ENCODE measurements at places on chromosomes 2 and 18.

- DNase-seq, result no peak
Measured at GRCh38 chr18:25121442-25121841, 230.5 kb downstream of the ZNF521 start.

- peak; percentile 13 for DNase-seq
Measured at GRCh38 chr2:202014318-202014717, 19.3 kb upstream of the FZD7 start.

- no peak for DNase-seq
Measured at GRCh38 chr18:49193897-49194296, 243.1 kb upstream of the SMAD7 start.

GRCh38 chr2:218988164-218988563 lies 3.2 kb upstream of the FEV start:
- DNase-seq, result no peak

- no peak for DNase-seq
Measured at GRCh38 chr2:49178656-49179055, 24.3 kb upstream of the FSHR start.

DNA sequence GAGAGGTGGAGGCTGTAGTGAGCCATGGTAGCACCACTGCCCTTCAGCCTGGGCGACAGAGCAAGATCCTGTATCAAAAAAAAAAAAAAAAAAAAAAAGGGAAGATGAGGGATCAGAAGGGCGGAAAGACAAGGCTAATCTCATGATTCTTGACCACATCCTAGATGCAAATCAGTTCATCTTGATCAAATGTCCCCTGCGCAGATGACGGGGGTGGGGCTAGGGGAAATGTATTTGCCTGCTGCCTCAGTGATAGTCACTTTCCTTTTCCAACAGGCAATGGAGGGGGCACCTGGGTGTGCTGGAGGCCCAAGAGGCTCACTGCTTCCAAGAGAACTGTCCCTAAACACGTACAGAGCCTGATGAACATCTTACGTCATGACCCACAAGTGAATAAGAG lies 3.7 kb upstream of the EMILIN2 start:
- no peak for DNase-seq

DNA sequence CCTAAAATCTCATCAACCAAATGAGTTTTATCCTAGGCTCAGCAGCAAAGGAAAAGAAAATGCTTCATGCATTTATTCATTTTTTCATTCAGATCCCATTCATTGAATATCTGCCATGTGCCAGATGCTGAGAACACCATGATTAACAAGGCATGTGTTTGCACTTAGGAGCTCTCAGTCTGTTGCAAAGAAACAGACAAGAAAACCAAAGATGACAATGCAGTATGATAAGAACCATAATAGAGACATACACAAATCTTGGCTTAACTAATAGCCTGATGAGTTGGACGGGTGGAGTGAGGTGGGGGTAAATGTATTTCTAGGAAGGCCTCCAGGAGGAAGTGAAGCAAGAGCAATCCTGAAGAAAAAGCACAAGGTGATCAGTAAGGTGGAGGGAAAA lies 177.8 kb upstream of the SCN7A start:
- peak; percentile 84 for DNase-seq

DNA sequence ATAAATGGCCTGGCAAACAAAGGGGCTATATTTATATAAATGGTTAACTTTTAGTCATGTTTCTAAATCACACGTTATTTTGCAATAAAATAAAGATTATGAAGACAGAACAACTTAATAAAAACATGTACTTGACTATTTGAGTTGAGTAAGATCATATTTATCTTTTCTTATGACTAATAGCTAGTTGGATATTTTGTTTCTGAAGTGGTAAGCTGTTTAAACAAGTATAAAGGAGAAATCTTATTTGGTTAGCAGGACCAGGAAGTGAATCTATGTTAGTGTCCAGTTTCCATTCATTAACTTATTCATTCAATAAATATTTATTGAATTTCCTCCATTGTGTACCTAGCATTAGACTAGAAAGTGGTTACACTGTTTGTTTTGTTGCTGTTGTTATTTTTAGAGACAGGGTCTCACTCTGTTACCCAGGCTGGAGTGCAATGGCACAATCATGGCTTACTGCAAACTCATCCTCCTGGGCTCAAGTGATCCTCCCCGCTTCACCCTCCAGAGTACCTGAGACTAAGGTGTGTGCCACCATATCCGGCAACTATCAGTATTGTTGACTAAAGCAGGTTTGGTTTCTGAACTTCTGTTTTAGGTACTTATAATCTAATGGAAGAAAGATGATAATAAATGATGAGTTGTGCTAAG lies 312.6 kb downstream of the DPP10 start:
- no peak for DNase-seq

DNA sequence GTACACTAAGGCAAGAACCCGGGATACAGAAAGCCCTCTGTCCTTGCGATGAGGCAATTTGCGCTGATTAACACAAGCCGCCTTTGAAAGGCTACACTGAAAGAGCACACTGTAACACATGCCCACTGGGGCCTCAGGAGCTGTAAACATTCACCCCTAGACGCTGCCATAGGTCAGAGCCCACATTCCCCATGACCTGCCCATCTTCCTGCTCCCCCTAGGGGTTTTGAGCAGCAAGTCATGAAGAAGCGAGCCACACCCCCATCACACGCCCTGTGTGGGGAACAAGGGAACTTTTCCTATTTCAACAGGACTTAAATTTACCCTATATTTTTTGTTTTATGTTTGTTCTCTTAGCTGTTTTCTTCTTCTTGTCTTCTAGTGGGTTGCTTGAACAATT lies 47.8 kb upstream of the SLC4A10 start:
- no peak for DNase-seq

DNA sequence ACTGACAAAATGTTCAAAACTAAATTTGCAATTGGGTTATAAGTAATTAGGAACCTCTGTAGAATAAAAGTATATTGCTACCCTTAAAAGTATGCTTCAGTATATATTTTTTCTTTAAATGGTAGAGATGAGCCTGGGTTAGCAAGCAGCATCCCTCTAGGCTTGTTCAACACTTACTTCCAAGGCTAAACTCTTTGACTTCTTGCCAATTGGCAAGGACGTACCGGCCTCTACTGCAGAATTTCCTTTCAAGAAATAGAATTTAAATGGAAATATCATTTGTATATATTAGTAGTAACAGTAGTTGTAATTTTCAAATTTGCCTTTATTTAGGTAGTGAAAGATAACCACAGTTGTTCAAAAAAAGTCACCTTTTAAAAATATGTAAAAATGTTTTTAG lies 105.1 kb upstream of the SLC38A11 start:
- no peak for DNase-seq

DNA sequence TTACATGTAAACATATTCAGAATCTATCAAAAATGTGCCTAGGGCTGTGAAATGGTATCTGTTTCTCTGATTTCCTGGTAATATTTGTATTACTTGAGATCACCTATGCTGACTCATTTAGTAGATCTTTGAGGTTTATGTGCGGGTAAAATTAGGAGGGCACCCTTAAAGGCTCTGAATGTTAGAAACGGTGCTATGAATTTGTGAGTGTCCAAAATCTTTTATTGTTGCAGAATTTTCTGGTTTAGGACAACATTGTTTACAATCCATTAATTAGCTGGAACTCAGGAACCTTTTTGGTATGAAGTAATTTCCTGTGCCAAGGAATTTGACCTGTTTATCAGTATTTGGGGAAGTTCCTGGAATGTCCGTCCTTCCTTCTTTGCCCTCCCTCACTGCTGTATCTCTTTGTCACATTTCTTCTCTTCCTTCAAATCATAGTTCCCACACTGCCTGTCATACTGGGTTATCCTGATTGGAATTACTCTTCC lies 130.5 kb downstream of the TANC1 start:
- no peak for DNase-seq

DNA sequence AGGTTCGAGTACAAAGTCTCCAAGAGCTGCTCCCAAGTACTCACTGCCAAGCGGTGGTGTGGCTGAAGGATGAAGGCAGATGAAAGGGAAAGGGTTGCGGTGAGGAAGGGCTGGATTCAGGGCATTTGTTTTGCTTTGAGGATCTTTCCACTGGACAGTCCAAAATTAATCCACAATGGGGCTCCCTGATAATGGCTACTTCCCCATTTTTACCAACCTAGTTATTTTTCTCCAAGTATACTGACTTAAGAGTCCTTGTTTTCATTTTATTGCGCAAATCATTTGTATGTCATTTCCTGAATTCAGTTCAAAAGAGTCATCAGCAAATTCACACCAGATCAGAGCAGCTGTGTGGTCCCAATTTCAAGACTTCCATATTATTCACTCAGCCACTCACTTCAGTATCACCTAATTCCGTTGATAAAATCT lies 464 bp upstream of the SESTD1 start:
- DNase-seq, result peak; percentile 37

- DNase-seq, result no peak
Measured at GRCh38 chr2:169476459-169476858, 2.8 kb upstream of the BBS5 start.

GRCh38 chr2:224819075-224819474 lies 102.9 kb upstream of the CCDC195 start:
- DNase-seq, result no peak

DNA sequence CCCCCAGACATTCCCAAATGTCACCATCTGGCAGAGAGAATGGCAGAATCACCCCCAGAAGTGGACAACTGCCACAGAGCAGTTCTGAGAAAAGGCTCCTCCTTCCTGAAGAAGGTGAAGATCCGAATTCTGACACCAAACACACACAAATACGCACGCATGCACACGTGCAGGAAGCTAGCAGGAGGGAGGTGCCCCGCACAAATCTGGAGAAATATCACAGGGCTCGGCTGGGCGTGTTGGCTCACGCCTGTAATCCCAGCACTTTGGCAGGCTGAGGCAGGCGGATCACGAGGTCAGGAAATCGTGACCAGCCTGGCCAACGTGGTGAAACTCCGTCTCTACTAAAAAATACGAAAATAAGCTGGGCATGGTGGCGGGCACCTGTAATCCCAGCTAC lies 38.5 kb upstream of the ATG16L1 start:
- DNase-seq, result no peak

GRCh38 chr2:128930101-128930500 lies 611.4 kb upstream of the HS6ST1 start:
- no peak for DNase-seq

DNA sequence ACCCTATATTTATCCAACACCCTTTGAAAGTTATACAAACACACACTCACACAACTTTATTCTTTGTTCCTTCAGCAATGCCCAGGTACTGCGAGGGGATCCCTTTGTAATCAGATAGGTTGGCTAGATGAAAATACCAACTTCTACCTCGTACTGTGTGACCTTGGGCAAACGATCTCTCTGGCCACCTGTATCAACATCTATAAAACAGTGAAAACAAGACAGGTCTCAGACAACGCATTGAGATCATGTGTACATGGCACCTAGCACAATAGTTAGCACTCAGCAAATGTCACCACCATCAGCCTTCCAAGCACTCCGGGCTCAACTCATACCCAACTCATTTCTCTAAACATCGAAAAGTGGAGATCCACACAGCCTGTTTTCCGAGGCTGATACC lies 118.4 kb upstream of the PPP1CB start:
- no peak for DNase-seq

- DNase-seq, result no peak
Measured at GRCh38 chr2:25829377-25829704, 48.9 kb downstream of the ASXL2 start.

GRCh38 chr2:158955842-158956365 lies 12.5 kb upstream of the TANC1 start:
- DNase-seq, result peak; percentile 9

DNA sequence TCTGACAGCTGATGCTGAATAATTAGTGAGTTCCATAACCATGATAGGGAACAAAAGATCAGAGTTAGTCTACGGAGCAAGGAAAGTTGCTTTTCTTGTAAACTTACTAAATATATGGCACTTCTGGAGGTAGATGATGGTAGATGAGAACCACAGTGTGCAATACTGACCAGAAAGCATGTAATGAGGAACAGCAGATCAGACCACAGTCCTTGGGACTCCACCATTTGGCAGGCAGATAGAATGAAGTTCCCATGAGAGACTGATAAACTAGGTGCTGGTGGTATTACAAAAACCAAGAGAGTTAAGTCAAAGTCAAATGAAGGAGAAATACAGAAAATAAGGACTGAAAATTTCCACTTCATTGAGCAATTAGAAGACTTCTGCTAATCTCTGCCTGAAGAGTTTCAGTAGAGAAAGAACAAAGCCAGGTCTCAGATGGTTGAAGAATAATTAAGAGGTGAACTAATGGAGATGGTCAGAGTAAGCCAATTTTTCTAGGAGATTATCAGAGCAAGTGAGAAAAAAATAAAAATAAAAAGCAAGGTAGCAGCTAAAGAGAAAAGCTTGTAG lies 10.4 kb downstream of the CERKL start:
- no peak for DNase-seq

DNA sequence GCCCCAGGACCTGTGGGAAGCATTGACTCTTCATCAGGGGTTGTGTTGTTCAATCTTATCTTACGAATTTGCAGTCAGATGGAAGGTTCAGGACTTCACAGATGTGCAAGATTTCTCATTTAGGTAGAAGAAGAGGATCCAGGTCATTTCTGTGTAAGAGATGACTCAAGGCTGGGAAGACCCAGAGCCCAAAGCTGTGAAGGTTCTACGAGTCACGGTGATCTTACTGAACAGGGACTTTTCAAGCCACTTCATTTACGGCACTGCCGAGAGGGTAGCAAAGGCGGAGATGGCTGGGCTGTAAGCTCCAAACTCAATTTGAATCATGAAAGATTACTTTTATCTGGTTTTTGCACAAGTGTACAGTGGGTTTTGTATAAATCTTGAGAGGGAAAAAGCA lies 228.0 kb upstream of the MEX3C start:
- no peak for DNase-seq

DNA sequence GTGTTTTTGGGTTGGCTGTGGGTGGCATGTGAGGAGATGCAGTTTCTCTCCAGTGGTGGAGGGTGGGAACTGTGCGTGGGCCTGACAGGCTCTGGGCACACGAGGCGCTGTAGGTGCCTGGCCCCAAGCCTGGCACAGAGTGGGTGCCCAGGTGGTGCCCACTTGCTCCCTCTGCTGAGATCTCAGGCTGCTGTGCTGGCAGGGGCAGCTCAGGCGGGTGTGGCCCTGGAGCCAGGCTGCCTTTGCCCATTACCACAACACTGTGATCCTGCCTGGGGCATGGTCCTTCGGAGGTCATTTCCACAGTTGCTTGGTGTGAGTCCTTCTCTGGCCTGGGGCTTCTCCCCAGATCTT lies 20.4 kb downstream of the TSHZ1 start:
- no peak for DNase-seq

DNA sequence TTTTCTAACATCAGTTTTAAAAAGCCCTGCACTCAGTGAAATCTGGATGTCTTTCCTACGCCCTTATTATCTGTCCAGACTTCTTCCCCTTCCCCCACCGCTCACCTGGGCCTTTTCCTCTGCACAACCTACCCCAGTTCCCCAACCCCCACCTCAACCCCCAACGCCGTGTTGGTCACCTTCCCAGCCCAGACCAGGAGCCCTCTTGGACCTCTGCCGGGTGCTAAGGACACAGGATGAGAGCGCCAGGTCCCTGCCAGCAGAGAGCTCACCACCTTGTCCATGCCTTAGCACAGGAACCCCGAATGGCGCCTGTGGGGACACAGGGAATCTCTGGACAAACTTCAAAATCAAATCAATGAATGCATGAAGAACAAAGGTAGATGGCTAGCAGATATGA lies 966 bp upstream of the RBM43 start:
- no peak for DNase-seq

All from skin of body (tissue), 3 donors.